ENCODE measurements at places on chromosomes 3 and 15. TPM values are rescaled to one million over a fixed set of nuclear protein-coding genes. Genes with fewer than 3 reads are reported as not detected.

DNA sequence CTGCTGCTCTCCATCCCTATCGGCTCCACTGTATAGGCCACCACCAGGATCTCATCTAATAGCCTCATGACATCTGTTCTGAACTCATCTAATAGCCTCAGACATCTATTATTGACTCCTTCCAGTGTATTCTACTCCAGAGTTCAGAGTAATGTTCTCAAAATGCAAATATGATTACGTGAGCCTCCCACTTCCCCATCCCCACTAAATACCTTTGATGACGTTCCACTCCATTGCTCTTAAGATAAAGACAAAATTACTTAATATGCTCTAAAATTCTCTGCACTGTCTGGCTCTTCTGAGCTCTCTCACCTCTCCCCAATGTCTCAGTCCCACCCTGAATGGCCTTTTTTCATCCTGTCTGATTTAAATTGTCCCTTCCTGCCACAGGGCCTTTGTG is 94.7 kb downstream of the SAMMSON start:
- no peak for DNase-seq

GRCh38 chr3:170780955-170781354 is 89.0 kb downstream of the RPL22L1 start:
- no peak for DNase-seq

DNA sequence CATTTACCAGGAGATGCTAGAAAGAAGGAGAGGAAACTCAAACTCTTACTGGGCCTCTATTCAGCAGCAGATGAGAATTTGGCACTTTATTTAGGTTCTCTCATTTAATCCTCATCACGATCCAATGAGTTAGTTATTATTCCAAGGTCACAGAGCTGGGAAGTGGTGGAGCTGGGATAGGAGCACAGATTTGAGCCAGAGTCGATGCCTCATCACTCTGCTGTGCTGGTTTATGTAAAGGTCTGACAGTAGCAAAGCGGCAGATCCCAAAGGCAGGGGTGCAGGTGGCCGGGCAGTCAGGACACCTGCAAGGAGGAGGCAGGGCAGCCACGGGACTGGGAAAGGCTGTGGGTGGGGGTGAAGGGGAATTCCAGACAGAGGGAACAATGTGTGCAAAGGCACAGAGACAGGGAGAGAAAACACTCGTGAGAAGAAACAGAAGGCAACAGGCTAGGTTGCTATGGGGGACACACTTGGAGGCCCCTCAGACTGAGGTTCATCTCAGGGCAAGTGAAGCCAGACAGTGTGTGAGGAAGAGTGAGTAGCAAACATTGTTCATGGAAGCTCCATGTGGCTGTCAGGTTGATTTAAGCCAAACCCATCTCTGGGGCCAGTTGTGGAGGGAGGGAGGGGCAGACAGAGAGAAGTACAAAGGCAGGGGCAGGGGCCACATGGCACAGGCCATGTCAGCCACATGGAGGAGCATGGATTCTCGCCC is 26.8 kb downstream of the RAB6B start:
- no peak for DNase-seq

GRCh38 chr15:79602180-79602579 is 170.0 kb downstream of the MINAR1 start:
- DNase-seq: no peak

The A4GNT gene
- 1.9 TPM for polyA plus RNA-seq

- no peak for DNase-seq
These were observed 50.6 kb upstream of the SGO1 start for GRCh38 chr3:20236603-20237002.

GRCh38 chr3:45252826-45253225 is 26.7 kb upstream of the TMEM158 start:
- no peak for DNase-seq

DNA sequence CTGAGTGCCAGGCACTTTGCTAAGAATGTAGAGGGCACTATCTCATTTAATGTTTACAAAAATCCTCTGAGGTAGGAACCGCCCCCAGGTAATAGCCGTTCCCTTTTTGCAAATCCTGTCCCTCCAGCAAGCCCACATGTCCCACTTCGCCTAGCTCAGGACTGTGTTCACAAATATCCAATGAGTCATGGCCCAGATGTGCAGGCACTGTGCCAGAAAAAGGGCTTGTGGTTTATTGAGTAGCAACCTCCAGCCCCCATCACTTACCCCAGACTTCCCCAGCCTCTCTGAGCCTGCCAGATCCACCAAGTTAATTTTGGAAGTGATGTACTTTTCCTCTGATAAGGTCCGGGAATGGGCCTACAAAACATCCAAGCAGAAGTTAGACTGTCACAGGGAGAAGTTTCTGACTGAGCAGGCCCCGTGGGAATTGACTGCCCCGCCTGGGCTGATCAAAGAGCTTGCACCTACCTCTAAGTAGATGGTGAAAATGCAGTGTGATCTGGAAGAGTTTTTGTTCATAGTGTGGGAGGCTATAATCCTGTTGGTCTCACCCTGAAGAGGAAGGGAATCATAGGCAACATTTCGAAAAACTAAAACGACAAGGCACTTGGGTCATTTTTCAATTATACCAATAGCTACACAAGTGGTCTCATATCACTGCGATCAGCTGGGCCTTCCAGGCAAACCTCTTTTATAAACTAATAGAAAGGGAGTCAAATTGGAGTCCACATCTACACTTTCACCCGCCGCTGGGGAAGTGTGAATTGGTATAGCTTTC is 15.7 kb downstream of the KIF9 start:
- peak; percentile 11 for DNase-seq

DNA sequence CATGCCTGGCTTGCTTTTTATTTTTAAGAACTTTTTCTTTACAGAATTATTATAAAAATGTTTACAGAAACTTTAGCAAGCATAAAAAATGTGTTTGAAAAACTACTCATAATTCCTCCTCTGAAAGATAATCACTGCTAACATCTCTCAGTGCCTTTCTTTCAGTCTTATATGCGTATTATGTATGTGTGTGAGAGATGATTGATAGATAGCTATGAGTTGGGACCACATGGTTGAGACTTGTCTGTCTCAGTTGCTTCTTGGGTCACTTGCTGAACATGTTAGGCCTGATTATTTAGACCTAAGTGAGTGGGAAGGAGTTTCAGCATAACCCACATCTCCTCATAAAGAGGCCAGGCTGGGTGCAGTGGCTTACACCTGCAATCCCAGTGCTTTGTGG is 11.1 kb downstream of the MAP6D1 start:
- no peak for DNase-seq

The TBC1D23 gene
- polyA plus RNA-seq: 36.1 TPM

DNA sequence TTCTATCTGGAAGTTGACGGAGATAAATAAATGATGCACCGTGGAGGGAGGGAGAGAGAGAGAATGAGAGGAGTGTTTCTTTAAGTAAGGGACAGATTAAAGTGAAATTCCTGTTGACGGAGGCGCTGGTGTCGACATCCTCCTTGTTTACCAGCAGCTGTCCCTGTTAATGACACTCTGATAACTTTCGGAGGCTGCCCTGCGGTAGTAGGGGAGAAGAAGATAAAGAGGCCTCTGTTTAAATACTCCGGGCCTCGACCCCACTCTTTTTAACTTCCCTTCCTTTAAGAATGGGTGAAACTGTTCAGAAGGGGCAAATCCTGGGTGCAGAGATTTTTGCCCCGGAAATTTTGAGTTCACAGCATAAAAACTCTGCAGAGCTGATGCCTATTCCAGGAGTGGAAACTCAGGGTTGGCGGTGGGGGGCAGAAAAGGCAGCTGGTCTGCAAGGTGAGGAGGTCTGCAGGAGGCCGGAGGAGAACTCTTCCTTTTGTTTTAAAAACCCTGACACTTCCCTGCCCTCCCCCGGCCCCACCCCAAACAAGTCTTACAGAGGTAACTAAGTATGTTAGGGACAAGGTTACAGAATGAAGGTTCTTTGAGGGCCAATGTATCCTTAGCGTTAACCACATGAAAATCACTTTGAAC is 276.6 kb upstream of the NR2F2 start:
- DNase-seq: peak; percentile 40

- no peak for DNase-seq
These were observed 68.5 kb downstream of the TRANK1 start for GRCh38 chr3:36876181-36876936.

- no peak for DNase-seq
These were observed 49.2 kb downstream of the LDHAL6B start for GRCh38 chr15:59255680-59256336.

DNA sequence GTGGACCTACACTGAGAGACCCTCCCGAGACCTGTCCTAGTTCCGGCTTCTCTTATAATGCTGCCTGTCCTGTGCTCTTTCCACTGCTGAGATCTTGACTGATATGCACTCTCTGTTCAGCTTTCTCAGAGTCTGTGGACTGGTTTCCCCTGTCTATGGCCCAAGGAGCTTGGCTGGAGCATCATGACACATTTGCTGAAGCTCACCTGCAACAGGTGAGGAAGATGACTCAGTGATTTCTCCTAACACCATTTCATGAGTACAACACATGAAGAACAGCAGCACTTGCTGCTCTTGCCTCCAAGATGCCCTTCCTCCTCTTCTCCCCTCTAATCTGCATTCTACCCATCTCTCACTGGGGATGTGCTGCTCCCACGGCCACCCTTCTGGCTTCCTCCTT is 92.1 kb downstream of the DUT start:
- no peak for DNase-seq

GRCh38 chr3:9238721-9239295 is 10.6 kb downstream of the SRGAP3 start:
- DNase-seq: no peak

The MRPL47 gene
- polyA plus RNA-seq: 61.9 TPM

- no peak for DNase-seq
These were observed 72.5 kb downstream of the WWTR1 start for GRCh38 chr3:149585401-149585726.

GRCh38 chr15:77013776-77014131 is 18.8 kb downstream of the PSTPIP1 start:
- DNase-seq: no peak

- DNase-seq: no peak
These were observed 33.9 kb upstream of the MEIS2 start for GRCh38 chr15:37134244-37134643.

DNA sequence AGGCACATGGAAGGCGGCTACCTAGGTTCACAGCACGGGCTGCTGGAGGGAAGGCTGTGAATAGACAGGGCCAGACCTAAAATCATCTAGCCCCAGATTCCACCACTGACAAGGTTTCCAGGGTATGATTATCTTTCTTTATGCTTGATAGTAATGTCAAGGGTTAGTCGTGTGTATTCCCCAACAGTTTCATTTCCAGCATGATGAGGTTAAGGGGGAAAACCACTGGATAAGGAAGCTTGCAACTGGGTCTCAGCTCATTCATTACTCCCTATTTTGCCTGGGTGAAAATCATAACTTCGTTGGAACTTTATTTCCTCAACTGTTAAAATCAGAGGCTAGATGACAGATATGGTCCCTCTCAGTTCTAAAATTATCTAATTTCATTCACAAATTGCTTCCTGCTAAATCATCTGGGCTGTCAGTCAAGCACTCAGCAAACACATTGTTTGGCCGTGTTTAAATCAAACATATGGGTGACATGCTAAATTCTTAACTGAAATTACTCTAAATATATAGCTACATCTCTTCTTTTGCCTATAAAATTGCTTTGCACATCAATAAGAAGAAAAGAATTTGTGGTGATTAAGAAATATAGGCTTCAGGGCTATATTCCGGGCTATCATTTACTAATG is 111.7 kb downstream of the CYP19A1 start:
- no peak for DNase-seq

DNA sequence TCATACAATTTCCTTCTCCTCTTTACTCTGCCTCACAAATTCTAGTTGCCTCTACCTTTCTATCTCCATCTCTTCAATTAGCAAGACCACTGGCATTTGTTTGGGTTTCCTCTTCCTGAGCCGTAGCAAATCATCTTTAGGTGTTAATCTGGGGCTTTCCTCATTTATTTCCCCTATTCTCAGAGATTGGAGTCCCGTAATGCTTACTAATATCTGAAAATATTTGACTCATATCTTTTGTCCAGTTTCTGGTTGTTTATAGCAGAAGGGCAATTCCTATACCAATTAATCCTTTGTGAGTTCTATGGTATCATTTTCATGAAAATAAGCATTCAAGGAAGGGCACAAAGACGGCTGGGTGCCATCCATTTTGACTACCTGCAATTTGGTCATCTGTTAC is 103.7 kb downstream of the NR2E3 start:
- DNase-seq: no peak

The ANKDD1A gene
- polyA plus RNA-seq: 7.8 TPM

The DNAH1 gene
- 13.6 TPM for polyA plus RNA-seq

- no peak for DNase-seq
These were observed 53.8 kb downstream of the CCR1 start for GRCh38 chr3:46154311-46154710.

DNA sequence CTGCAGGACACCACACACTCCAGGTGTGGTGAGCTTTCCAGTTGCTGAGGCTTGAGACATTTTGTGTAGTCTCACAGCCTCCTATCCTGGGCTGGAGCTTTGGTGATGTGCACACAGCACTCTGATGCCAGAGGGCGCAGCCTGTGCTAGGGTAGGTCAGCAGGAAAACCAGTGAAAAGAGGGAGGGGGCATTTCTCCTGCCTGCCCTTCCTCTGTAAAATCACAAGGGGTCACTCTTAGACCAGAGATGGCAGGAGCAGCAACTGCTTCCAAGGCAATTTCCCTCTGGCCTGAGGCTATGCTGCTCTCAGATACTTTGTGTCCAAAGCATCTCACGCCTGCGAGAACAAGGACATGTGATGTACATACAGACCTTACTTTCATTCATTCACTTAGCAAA is 16.5 kb upstream of the MUSTN1 start:
- DNase-seq: no peak

DNA sequence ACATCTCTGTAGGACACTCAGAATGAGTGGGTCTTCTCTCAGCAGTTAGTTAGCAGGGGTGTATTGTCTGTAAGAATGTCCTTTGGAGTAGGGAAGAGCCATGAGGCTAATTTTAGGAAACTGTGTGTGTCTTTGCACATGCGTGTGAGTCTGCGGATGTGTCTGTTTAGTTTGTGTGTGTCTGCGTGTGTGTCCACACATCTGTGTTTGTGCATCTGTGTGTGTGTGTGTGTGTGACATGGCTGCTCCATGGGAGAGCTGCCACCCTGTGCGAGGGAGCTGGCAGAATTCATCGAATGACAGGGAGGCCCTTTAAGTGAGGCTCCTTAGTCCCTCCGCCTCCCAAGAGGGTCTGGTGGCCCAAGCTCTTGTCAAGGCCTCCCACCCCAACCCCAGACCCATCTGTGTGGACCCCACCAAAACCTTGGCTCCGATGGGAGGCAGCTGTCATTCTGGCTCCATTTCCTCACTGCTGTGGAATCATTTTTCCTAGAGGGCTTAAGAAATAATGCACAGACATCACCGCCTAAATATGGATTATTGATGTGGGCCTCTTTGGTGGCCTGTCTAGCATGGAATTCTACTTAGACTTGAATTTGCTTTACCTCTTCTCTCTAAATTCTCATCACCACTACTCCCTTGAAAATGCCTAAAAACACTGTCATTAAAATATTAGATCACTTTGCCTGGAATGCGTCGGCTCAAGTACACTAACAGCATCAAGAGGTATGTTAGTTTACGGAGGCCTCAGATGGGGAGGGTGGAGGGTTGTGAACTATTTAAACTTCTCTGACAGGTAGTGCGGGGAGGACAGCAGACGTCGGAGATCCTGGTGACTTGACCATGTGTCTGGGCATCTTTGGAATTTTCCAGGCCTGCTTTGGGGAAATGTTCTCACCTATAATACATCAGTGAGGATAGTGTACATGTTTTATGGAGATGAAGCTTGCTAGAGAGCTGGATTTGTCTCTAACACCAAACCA is 9.4 kb downstream of the ESYT3 start:
- DNase-seq: no peak
